ENCODE measurements at places on chromosomes 1 and 21.

GRCh38 chr21:38679534-38679933 lies 126.2 kb upstream of the ETS2 start:
- DNase-seq, result no peak

DNA sequence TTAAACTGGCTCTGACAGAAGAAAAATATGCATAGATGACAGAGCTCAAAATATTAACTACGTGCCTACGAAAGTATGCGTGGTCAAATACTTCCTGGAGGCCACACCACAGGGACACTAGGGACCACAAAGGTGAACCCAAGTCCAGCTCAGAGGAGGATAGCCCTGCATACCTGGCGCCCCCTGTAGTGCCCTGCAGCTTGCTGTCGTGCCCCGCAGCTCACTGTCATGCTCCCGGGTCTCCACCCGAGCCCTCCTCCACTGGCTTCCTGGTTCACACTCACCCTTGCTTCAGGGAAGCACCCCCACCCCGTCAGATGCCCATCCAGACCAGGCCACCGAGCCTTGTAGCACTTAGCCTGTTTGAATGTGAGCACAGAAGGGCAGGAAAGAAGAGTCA lies 16.7 kb upstream of the NADK start:
- DNase-seq, result no peak

- no peak for DNase-seq
Observed at GRCh38 chr1:209307846-209308245, 275.7 kb upstream of the CAMK1G start.

- DNase-seq, result no peak
Observed at GRCh38 chr1:97340951-97341350, 579.9 kb downstream of the DPYD start.

- no peak for DNase-seq
Observed at GRCh38 chr1:178282949-178283367, 189.1 kb downstream of the RASAL2 start.

DNA sequence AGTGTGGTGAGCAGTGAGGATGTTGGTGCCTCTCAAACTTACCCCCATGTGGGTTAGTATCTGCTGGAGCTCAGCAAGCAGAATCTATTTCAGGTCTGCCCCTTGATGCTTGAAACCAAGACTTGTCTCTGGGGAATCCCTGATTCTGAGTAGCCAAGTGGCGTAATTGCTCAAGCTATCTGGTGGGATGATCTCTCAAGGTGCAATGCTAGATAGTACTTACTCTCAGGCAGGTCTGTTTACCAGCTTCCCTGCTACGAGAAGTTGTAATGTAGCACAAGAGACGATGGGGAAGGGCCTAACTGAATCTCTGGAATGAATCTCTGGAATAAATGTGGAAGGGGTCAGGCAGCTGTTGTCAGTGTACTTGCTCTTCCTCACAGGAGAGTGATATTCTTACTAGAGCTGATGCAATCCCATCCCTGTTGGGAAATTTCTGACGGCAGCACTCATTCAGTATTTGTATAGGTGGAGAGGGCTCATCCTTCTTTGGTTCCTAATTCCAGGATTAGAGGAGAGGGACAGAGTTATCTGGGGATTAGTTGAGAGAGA lies 65.4 kb downstream of the MACF1 start:
- DNase-seq, result no peak

DNA sequence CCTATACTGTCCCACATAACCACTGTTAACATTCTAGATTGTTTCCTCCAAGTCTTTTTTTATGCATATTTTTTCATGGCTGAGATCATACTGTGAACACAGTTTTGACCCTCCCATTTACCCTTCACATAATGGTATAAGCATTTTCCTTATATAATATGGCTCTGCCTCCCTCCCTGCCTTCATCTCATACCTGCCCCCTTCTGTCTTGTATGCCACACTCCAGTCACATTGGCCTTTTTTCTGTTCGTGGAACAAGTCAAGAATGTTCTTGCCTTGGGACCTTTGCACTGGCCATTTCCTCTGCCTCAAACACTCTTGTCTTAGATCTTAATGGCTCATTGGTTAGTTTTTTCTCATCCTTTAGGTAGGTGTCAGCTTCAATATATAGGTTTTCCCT lies 24.3 kb upstream of the ELAVL4 start:
- no peak for DNase-seq

DNA sequence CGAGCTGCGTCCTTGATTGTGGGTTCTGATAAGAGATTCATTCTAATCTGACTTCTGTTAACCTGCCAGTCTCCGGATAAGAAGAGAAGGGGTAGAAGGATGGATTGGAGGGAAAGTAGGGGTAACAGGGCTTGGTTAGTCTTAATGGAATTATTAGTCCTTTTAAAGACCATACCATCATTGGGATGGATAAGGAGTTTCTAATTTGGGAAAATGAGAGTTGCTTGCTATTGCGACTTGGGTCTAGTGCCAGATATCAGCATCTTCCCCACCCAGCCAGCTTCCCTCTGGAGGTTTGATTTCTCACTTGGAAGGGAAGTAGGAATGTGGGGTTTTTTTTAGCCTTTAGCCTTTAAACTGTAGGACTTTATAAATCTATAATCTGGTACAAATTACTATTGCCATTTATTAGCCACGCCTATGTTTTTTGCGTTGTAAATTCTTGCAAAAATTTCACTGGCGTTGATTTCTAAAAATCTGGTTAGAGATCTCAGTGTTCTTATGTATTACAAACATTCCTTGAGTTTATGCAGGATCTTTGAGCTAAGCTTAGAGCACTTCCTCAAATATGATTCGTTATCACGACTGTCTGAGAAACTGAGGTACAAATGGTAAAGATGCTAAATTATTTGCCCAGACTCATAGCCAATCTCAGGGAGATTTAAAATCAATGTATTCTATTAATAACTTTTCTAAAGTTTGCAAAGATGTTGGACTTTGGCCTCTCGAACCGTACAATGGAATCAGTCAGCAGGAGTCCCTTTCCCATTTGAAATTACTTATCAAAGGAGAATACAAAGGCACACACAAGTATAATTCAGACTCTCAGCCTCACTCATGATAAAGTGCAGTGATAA lies 1.3 kb downstream of the FAM20B start:
- no peak for DNase-seq

GRCh38 chr1:89952605-89953130 lies 42.2 kb upstream of the ZNF326 start:
- DNase-seq, result no peak
